Stimulated activated CD8-positive, alpha-beta memory T cell treated with anti-CD3 and anti-CD28 coated beads, Interleukin-7, amount 100 ng/mL, for 1 hour (primary cell): ENCODE measurements at places on chromosomes 11 and 22.

- DNase-seq = no peak
Observed at GRCh38 chr11:33909150-33909549, 17.3 kb upstream of the LMO2 start.

- no peak for DNase-seq
Observed at GRCh38 chr11:132493801-132494200, 1038.5 kb downstream of the OPCML start.

- no peak for DNase-seq
Observed at GRCh38 chr11:94926698-94927237, 46.6 kb downstream of the CWC15 start.

DNA sequence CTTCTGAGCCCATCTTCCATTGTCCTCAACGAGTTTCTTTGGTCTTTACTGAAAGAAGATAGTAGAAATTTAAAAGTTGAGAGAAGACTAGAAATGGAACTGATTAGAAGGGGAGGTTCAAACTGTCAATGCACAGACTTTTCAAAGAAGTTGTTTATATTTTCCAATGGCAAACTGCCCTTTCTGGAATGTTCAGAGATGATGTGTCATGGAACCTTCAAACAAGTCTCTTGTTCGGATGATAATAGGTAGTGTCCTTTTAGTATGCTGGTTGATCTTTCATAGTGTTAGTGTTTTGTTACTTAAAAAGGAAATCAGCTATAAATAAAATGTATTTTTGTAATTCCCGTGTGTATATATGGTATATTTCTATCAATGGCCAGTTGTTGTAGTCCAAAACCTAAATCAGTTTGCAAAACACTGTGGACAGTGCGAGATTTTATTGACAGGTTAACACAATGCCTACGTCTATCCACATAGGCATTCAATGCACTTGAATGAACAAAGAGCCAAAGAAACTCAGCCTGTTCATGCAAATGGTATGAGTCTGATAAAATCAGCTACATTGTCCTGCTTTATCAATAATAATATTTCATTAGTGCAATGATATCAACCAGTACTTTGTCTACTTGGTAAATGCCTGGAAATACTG, 30.9 kb downstream of the C11orf91 start:
- DNase-seq = no peak

DNA sequence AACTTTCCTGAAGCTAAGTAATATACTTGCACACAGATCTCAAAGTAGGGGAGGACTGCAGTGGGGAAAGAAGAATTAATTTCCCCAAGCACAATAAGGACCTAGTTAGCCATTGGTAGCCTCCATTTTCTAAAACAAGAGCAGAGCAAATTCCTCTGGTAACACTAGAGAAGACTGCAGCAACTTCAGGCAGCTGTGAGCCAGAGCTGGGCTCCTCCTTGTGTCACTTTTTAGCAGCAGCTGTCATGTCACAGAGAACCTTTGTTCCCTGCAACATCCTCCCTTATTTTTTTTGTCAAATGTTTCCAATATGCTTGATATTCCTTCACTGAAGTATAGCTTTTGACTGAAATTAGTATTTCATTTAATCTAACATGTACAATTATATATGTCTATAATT, 54.4 kb downstream of the RRAS2 start:
- no peak for DNase-seq

DNA sequence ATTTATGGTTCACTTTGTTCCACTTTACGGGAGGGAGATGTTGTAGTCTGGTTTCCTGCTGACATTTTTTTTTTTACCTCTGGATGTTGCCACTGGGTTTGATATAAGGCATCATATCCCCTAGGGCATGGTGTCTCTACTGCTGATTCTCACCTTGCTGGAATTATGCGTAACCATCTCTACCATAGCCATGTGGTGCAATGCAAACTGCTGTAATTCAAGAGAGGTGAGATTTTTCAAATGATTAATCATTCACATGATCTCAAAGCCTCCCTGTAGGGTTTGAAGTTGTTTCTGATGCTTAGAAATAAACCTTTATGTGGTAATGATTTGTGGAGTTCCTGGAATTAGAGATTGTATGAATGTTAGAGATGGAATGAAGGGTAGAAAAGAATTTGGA, 13.0 kb downstream of the MS4A3 start:
- no peak for DNase-seq

DNA sequence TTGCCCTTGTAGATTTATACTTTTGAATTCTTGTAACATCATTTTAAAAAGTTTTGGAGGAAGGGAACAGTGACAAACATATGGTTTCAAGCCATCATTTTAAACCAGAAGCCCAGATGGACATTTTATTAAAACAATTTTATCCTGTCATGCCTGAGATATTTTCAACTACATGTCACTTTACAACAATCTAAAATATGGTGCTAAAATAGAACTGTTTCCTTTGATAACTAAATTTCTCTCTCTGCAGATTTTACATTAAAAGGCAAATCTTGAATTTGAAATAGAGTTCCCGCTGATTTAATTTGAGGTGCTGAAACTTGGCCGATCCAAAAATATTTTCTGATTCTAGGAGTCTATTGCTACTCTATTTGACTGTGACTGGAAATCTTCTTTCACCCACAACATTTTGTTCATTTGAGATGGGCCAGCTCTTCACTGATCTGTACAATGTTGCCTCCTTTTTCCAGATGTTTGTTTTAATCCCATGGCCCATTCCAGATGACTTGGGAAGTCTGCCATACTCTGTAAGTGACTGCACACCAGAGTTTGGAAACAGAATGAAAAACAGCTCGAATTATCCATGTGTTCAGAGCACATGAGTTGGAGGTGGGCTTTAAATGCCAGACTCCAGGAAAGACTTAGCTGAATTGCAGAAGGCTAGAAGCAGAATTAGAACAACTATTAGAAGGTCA, 402.5 kb downstream of the TMEM135 start:
- DNase-seq = no peak

DNA sequence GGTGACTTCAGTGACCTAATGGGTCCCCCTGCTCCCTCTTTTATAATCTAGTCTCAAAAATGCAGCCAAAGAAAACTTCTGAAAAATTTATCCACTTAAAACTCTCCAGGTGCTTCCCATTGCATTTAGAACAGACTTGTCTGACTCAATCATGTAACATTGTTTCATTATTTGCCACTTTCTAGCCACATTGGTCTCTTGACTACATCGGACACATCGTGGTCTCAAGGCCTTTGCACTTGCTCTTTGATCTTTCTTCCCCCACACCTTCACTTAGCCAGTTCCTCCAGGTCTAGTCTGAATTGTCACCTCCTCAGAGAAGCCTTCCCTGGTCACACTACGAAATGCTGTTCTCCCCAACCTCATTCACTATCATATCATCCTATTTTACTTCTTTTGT, 97.0 kb upstream of the E2F8 start:
- DNase-seq = no peak

DNA sequence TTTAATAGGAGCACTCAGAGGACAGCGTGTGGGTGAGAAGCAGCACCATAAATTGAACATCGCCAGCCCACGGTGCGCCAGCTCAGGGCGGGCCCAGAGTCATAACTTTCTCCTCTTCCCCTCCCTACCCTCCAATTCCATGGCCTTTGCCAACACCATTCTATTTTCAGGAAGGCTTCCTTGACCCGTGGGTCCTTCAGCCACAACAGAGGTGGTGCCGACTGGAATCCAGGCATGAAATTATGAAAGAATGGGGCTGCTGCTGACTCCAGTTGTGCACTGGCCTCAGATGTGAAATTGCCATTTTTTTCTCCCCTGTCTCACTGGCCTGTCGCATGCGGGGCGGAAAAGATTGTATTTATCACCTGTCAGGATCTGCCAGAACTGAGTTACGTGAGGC, 345.9 kb downstream of the MIAT start:
- DNase-seq = no peak

- no peak for DNase-seq
Observed at GRCh38 chr22:27311698-27312550, 489.6 kb downstream of the MN1 start.

GRCh38 chr22:49894322-49895054, 23.8 kb downstream of the ALG12 start:
- DNase-seq = no peak

DNA sequence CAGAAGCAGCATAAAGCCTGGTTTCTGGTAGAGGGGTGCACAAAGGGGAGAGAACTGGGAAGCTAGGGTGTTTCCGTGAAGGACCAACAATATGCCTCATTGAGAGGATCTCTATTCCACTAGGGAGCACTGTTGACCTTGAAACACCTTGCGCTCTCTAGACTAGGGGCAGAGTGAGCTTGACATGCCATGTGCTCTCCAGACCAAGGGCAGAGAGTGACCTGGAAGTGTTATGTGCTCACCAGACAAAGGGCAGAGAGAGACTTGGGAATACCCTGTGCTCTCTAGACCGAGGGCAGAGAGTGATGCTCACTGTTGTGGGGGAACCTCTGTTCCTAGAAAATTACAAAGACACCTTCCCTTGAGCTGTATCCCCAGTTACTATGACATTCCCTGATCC, 15.2 kb upstream of the EI24 start:
- no peak for DNase-seq

GRCh38 chr22:24414984-24415945, 12.1 kb upstream of the ADORA2A start:
- DNase-seq = no peak

- DNase-seq = no peak
Observed at GRCh38 chr11:128915149-128915521, 24.0 kb downstream of the KCNJ5 start.

GRCh38 chr11:61034704-61035525, 63.4 kb downstream of the CD6 start:
- DNase-seq = no peak

DNA sequence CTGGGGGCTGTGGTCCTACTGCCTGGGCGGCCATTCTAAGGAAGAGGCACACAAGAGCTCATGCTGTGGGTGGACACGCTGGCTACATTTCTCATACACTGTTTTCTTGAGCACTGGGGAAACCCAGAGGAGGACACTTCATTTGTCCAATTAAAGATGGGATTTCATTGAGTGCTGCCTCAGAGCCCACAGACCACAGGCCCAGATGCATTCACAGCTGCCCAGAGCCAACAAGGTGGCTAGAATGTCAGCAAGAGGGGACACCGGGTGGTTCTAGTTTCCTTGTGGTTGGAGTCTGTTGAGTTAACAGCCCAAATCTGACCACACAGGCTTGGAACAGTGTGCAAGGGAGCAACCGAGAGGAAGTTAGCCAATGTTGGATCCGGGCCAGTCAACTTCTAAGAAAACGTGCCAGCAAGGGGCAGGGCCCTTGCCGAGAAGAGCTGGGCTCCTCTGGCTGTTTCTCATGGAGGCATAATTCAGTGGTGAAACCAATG, 35.0 kb upstream of the SORL1 start:
- DNase-seq = no peak

DNA sequence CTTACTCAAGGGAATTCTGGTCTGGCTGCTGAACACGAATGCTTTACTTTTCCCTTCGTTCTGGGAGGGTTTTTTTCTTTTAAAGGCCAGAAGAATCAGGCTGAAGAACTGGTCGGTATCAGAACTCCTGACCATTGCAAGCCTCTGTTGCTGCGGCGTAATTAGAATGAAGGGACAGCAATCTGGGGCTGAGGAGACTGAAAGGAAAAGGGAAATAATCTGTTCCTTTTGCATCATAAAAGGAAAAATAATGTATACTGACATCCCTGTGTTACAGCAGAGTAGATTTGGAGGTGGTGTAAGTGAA, 670 bp downstream of the SC5D start:
- DNase-seq = no peak

DNA sequence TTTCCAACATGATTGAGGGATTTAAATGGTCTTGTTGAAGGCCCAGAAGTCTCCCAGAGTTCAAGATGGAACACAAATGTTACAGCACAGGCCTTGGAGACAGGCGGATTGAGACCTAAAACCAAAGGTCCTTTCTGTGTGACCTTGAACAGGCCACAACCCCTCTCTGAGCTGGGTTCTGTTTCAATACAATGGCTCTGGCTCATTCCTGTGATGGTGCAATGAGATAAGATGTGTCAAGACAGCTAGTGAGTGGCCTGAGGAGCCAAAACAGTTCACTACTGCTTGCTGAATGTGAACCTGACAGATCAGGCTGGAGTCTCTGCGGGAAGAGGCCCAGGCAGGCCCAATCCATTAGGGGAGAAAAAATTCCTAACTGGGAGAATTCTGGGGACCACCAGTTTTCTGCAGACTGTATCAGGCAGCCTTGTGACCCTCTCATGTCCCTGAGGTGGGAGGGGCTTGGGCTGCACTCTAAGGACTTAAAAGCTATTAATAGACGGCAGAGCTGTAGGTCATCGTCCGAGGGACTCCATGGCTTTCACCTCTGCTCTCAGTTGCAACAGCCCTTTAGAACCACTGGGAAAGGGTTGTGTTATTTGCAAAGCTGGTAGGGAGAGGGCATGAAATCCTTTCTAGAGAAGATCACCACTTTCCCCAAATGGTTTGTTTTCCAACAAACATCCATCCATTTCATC, 126.1 kb upstream of the TEAD1 start:
- no peak for DNase-seq

DNA sequence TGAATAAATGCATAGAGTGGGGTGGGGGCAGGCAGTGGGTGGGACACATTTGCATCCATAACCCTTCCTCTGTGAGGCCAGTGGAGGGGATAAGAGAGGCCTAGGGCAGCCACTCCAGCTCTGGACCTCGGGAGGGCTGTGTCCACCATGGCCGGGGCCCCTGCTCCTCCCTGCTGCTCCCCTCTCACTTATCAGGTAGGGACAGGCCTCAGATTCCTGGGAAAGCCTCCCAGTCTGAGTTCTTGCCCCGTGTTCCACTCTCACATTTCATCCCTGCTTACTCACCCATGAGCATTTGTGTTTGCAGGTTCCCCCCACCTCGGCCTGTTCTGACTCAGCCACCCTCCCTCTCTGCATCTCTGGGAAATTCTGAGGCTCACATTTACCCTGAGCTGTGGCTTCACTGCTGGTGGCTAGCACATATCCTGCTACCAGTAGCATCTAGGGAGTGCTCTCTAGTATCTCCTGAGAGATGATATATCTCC, 128.7 kb upstream of the TOP3B start:
- DNase-seq = no peak

GRCh38 chr11:79507706-79508105, 66.9 kb upstream of the TENM4 start:
- DNase-seq = no peak

GRCh38 chr11:72763823-72764222, 11.6 kb upstream of the ARAP1 start:
- DNase-seq = no peak

GRCh38 chr11:122197066-122197987, 81.3 kb upstream of the BLID start:
- no peak for DNase-seq

DNA sequence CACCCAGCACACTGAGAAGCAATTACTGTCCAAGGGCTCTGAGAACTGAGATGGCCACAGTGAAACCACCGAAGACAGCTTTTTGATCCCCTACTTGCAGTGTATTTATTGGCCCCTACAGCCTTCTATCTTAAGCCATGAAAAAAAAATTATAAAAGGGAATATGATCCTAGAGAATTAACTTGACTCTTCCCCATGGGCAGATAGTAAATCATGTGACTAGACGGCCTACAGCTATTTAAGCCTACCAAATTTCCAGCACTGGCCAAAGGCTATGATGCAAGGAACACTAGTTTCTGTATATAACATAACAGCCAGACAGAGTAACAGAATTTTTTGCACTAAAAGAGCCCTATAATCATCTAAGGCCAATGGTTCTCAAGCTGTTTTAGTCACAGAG, 53.8 kb downstream of the KCNA4 start:
- no peak for DNase-seq

GRCh38 chr22:46124383-46125144, 25.8 kb upstream of the PPARA start:
- DNase-seq = no peak
